ENCODE measurements at places on chromosomes 6 and 20.

DNA sequence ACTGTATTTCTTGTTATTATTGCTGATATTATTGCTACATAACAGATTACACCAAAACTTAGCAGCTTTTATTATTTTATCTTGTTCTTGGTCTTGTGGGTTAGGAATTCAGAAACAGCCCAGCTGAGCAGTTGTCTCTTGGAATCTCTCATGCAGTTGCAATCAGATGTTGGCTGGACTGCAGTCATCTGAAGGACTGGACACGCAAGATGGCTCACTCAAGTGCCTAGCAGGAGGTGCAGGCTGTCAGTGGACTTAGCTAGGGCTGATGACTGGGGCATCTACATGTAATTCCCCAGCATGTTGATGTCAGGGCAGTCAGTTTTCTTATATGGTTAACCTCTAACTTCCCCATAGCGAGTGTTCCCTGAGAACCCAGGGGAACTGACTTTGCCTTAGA, 128.6 kb upstream of the PLCB4 start:
- DNase-seq, result no peak

GRCh38 chr6:39934131-39934757, at the start of gene MOCS1:
TSS of gene MOCS1 (minus strand) at chr6:39934462. CDS start at chr6:39934417, 45 bp downstream.
- peak; percentile 79 for DNase-seq

GRCh38 chr6:835476-836160, 142.7 kb upstream of the EXOC2 start:
- DNase-seq, result no peak

DNA sequence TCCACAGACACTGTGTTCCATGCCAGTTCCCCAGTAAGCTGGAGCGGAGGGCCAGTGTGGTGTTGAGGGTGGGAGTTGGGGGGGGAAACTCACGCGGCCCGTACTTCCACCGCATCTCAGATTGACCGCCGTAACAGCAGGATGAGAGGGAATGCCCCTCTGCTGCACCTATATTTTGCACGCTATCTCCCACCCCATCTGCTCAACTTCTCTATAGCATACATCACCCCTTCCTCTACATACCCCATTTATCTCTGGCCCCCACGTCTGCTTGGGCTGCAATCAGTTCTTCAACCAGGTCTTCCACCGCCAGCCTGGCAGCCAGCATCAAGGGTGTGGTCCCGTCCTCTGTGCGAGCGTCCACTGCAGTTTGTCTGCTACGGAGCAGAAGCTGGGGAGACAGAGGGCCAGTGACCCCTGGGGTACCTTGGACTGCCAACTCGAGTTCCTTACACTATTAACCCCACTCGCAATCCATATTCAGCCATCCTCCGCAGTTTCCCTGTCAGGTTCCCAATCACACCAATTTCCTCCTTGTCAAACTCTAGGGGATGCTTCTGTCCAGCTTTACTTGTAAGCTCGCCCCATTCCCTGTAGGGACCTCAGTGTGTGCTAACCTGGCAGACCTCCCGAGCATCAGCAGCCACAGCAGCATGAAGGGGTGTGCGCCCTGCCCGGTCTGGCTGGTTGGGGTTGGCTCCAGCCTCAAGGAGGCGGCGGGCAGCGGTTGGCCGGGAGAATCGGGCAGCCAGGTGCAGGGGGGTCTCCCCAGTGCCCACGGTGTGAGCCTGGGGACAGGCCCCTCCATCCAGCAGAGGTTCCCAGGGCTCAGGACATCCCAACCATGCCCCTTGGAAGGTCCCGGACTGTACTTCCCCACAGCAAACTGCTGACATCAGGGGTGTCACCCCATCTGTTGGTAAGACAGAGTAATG, 4.5 kb upstream of the GPSM3 start:
- no peak for DNase-seq

DNA sequence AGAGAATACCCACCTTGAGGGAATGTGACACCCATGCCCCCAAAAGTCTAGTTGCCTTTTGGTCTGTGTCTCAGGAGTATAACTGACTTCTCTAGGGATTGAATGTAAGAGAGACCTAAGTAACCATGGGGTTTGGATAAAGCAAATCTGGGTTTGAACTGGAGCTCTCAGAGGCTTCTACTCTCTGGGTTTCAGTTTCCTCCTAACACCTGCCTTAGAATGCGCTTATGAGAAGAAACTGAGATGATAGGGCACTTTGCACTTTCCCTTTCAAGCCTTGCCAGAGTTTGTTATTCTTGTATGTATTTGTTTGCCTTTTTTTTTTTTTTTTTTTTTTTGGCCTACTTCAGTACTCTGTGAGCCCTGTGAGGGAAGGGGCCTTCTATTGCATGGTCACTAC, 19.4 kb downstream of the SDHAF4 start:
- DNase-seq, result no peak

DNA sequence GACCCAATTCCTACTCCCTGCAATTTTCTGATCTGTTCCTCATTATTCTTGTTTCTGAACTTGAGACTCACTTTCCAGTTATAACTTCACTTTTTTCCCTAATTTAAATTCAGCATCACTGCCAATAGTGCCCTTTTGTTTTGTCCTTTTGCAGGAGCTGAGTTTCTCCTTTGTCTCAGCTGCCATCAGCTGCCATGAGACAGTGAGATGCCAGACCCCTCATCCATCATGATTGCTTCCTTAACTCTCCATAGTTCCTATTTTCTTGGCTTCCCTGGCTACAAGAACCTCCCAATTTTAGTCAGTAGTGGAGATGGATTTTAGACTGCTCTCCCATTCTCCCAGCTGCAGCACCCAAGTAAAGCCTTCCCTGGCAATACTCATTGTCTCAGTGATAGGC, 518.1 kb downstream of the HDGFL1 start:
- no peak for DNase-seq

- DNase-seq, result no peak
These were observed 77.7 kb downstream of the SHLD1 start for GRCh38 chr20:5827861-5828260.

DNA sequence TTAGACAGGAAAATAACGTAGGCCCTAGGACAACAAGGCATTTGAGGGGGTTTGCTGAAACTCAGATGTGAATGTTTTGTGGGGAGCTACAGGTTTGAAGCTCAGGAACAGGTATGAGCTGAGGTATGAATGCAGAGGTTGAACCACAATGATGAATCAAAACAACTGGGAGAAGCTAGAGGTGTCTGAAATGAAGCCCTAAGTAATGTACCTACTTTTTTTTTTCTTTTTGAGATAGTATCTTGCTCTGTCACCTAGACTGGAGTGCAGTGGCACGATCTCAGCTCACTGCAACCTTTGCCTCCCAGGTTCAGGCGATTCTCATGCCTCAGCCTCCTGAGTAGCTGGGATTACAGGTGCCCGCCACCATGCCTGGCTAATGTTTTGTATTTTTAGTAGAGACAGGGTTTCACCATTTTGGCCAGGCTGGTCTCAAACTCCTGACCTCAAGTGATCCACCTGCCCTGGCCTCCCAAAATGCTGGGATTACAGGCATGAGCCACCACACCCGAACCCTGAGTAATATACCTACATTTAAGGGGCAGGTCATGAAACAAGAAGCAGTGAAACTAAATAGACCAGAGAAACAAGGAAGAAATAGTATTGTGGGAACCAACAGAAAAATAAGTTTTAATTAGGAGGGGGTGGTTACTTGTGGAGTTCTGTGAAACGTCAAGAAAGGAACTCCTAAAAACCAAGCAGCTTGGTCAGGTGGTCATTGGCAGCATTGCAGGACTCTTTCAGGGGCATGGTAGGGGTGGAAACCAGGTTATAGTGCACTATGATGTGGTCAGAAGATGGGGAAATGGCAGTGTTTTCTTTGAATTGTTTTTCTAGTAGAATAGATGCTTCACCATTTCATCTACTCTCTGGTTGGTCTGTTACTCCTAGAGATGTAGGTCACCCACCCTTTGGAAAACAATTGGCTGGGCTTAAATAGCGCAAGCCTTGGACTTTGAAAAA, 138.1 kb downstream of the CD164 start:
- DNase-seq, result no peak

- DNase-seq, result no peak
These were observed 46.0 kb downstream of the PTK7 start for GRCh38 chr6:43122146-43122545.

- DNase-seq, result no peak
These were observed 86.9 kb downstream of the RFX6 start for GRCh38 chr6:116963972-116964371.

Data from activated CD8-positive, alpha-beta memory T cell treated with anti-CD3 and anti-CD28 coated beads for 24 hours (primary cell).